ENCODE measurements at places on chromosomes 6 and 20.

DNA sequence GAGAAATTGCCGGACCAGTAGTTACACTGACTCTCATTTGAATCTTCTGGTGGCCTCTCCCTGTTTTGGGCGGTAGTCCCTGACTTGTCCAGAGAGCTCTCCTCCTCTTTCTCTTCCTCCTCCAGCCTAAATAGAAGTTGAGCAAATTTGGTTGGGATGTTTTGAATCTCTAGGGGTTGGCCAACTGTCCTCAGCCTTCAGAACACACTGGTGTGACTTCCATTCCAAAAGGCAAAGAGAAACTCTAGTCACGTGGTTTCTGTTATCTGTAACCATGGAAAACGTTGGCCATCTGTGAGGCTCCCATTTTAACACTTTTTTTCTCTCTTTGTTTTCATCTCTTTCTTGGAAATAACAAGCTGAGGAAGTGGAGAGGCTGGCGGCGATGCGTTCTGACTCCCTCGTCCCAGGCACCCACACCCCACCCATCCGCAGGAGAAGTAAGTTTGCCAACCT, 275.3 kb downstream of the TBC1D7 start:
- no peak for DNase-seq

DNA sequence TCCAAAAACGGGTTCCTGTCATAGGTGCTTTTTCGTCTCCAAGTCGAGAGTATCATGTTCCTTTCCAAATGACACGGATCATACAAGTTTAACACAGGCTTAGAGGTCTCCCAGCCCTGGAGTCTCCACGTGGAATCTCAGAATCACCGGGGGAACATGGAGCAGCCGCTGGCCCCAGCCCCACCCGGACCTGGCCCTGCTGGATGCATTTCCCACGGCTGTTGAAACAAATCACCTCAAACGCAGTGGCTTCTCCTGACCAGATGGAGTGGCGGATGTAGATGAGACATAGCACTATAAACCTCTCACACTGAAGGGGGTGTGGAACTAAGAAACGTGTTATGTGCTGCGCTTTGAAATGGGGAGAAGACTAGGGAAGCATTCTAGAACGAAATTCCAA, 70.0 kb upstream of the FRMD1 start:
- no peak for DNase-seq

DNA sequence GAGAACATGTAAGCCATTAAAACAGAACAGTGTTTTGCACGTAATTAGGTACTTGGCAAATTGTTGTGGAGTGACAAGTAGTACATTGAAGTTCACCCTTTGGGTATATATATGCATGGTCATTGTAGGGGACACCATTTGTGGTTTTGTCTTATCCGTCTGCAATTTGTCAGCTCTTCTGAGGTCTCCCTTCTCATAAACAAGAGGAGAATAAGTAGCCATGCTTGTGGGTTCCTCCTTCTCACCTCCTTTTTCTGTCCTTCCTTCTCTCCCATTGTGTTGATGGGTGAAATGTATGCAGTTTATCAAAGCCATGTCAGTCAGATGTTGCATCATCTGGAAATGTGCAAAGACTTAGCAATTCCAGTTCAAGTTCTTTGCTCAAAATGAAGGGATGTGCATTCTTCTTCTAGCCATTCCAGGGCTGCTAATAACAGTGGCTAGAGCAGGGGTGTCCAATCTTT, 70.9 kb downstream of the QKI start:
- DNase-seq: no peak

GRCh38 chr6:77415706-77416105, 47.6 kb downstream of the HTR1B start:
- no peak for DNase-seq

- no peak for DNase-seq
Observed at GRCh38 chr6:11326116-11326515, 93.6 kb upstream of the NEDD9 start.

- no peak for DNase-seq
Observed at GRCh38 chr20:63490416-63490815, 8.5 kb downstream of the EEF1A2 start.

DNA sequence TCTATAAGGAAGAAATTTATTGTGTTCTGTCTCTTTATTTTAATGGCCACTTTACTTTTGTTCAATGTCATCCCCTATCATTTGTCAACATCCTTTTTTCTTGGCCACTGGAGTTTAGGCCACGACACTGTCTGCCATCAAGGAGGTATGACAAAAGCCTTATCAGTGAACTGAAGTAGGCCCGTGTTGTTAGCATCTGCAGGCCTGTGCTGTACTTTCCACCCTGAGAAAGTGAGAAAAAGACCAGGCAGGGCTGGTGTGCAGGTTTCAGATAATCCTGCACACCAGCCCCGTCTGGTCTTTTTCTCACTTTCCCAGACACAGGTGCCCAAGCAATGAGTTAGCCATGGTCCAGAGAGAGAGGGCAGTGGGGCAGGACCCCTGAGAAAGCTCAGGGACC, 57.6 kb downstream of the GOPC start:
- no peak for DNase-seq

- no peak for DNase-seq
Observed at GRCh38 chr6:111263837-111264236, 176.5 kb downstream of the SLC16A10 start.

DNA sequence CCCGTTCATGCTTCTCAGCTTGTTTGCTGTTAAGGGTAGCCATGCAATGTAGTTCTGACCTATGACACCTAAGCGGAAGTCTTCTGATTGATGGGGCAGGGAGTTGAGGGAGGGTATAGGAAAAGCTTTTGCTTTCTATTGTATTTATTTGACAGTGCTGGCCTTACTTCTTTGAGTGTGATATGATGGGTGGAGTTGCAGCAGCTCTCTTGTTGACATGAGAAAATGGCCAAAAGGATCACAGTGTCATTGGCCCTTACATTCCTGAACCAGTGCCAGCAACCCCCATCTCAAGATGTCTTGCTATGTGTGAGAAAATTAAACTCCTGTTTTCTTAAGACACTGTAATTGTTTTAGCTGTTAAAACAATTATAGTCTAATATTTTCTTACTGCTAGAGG, 117.5 kb downstream of the SAMD5 start:
- DNase-seq: no peak

DNA sequence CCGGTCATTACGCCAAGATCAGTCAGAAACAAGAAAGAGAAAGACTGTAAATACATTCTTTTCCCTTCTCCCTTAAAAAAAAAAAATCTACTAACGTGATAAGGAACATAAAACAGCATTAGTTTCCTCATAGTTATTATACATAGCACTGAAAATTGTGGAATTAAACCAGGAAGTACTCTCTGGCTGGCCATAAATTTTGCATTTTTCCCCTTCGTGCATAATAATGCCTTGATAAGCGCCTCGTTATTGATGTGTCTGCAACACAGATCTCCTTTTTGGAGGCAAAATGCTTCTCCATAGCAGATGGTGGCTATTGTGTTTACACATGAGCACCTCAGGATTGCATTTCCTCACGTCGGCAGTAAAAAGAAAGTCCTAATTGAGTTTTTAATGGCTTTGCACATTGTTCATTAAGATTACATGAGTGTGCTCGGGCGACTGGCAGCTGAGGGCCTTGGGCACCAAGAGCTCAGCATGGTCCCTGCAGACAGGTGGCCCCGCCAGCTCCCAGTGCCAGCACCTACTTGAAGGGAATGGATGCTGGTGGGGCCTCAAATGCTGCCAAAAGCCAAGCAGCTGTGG, 394.5 kb downstream of the PTPRT start:
- no peak for DNase-seq

DNA sequence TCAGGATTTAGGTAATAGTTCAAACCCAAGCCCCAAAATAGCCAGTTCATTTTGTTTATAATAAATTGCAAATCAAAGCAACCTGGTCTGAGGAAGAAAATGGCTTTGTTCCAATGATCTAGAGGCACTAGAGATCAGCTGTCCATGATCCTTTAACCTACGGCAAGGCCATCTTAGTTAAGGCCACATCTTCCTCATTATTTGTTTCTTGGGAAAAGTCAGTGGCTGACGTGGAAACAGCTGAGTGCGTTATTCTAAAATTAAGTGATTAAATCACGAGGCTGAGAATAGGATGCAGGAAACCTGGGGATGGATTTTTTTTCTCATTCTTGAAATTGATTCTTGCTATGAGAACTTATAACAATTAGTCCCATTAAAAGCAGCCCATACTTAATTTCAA, 10.1 kb upstream of the TENT5A start:
- DNase-seq: no peak

DNA sequence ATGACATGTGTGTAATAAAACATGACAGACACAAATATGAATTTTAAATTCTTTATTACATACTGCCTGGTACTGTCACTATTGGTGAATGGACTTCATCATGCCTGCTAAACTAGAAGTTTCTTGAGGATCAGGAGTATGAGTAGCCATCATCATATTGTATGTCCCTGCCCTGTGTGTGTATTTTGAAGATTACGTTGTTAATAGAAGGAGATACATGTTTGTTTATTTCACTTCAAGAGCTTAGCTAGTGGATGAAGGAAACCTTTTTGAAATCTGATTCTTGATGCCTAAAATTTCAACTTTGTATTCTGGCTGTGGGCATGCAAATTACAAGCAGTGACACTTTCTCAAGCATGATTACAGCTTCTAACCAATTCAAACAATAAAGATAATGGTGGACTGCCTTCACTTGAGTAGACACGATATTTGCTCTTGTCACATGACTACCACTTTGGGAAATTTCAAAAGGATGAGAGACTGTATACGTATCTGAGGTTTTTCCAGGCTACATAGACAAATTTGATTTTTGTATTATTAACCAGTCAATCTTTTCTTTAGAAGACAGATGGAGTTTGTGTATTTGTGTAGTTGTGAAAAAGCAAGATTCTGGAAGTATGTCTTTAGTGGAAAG, 3.5 kb downstream of the TBPL1 start:
- no peak for DNase-seq

- DNase-seq: no peak
Observed at GRCh38 chr20:36304786-36305495, 1.2 kb upstream of the DLGAP4 start.

DNA sequence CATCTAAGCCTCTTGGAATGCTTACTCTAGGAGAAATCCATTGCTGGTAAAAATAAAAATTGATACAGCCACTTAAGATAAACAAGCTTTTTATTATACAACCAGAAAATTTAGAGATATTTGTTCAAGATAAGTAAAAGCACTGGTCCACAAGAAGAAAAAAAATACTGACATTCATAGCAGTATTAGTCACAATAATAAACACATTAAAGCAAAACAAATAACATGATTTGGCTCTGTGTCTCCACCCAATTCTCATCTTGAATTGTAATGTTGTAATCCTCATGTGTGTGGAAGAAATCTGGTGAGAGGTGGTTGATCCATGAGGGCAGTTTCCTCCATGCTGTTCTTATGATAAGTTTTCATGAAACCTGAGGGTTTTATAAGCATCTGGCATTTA, 1093.5 kb upstream of the ADGRB3 start:
- no peak for DNase-seq

DNA sequence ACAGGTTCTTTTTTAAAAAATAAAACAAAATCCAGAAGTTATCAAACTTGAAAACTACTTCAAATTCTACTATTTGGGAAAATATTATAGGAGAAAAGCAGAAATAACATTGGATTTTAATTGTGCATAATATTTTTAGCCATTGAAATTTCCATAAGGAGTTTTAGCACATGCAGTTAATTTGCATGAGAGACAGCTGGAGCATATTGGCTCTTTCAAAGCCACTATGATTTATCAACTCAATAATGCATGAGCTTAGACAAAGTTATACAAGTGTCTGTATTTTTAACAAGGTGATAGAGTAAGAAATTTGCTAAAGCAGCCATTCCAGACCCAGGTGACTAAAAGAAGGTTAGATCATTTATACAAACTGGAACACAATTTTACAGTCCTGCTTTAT, 189.0 kb upstream of the TFAP2D start:
- DNase-seq: no peak

- DNase-seq: no peak
Observed at GRCh38 chr20:10855778-10856177, 182.0 kb upstream of the JAG1 start.

GRCh38 chr6:2733736-2734480, 16.8 kb downstream of the MYLK4 start:
- DNase-seq: no peak

GRCh38 chr6:91539456-91539855, 952.6 kb upstream of the MAP3K7 start:
- no peak for DNase-seq

DNA sequence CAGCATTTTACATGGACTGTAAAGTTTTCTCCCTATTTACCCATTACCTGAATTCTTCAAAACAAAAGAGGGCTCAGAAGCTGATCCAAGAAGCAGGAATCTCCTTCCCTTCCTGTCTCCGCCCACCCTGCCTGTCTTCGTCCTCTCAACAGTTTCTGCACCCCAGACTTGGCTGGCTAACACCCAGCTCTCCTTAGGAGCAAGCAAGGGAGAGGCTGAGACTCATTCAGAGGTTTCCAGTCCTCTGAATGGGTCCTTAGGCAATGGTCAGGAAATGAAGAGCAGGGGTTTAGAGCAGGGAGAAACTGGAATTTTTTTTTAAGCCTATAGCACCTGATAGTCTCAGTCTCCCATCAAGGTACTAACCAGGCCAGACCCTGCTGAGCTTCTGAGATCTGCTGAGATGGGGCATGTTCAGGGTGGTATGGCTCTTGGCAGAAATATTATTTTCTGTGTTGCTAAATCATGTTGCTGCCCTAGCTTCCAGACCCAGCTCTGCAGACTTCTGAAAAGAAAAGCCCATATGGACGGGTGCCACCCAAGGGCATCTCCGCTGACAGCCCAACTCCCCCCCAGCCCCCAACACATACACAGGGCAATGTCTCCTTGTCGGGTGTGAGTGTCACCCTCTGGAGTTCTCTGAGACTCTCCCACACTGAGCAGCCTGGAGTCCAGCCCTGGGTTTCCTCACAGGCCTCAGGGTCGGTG, 74.6 kb upstream of the CD93 start:
- no peak for DNase-seq

GRCh38 chr20:32972181-32973076, 31.8 kb downstream of the SUN5 start:
- peak; percentile 23 for DNase-seq

- peak; percentile 95 for DNase-seq
Observed at GRCh38 chr6:129490521-129491255, 219.3 kb downstream of the ARHGAP18 start.

- DNase-seq: no peak
Observed at GRCh38 chr20:60986506-60987156, 265.4 kb upstream of the CDH4 start.

GRCh38 chr20:1952737-1953530, 40.9 kb downstream of the PDYN start:
- DNase-seq: no peak

- DNase-seq: no peak
Observed at GRCh38 chr6:97462938-97463598, 180.1 kb upstream of the MMS22L start.

DNA sequence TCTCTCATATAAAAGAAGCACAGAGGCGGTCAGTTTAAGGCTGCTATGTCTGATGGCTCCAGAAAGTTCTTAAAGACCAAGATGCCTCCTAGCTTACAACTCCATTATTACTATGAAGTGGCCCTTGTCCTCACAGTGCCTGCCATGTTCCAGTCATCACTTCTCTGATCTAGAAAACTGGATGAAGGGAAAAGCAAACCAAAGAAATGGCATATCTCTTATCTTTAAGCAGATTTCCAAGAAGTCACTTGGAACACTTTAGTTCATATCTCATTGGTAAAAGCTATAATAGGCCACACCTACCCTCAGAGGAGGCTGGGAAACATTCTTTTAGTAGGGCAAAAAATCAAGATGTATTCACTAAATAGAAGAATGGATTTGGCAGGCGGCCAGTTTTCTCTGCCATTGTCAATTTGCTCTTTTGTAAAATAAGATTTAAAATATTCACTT, 289.6 kb downstream of the TBC1D7 start:
- DNase-seq: no peak

GRCh38 chr20:41141153-41141815, 3.9 kb downstream of the PLCG1 start:
- DNase-seq: no peak

All from AML-193 (cell line).